Suprapubic skin (tissue), 4 donors: ENCODE measurements at places on chromosomes 7 and 10. TPM values are rescaled to one million over a fixed set of nuclear protein-coding genes. Genes with fewer than 3 reads are reported as not detected.

MYPN gene
- total RNA-seq = 0.16 TPM

DNA sequence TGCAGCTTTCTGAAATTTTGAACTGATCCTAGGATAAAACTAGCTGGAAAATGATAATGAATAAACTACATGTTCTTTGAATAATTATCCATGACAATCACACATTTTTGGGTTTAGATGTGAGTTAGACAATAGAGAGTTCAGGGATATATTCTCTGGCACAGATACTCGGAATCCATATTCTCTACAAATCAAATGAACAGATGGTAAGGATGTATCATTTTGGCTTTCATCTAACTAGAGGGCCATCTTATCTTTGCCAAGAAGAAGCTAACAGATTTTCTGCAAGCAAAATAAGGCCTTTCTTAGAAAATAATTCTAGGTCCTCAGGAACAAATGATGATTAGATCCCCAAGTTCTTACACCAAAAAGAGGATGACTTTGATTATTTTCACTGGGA lies 355.9 kb upstream of the C7orf33 start:
- no peak overlapping the region for H3K27ac ChIP-seq
- no peaks in the 10 kb centered on the region for H3K36me3 ChIP-seq
- no peak overlapping the region for H3K4me3 ChIP-seq
- H3K4me1 ChIP-seq = no peaks in the 10 kb centered on the region
- H3K27me3 ChIP-seq = no peaks in the 10 kb centered on the region
- no peak for DNase-seq

- H3K27me3 ChIP-seq = peaks cover 10% of the 10 kb centered on the region
- no peak overlapping the region for H3K27ac ChIP-seq
- H3K4me3 ChIP-seq = no peak overlapping the region
- peaks cover 5% of the 10 kb centered on the region for H3K4me1 ChIP-seq
- no peaks in the 10 kb centered on the region for H3K36me3 ChIP-seq
Measured at GRCh38 chr10:6928586-6928985, 348.5 kb upstream of the PRKCQ start.

DNA sequence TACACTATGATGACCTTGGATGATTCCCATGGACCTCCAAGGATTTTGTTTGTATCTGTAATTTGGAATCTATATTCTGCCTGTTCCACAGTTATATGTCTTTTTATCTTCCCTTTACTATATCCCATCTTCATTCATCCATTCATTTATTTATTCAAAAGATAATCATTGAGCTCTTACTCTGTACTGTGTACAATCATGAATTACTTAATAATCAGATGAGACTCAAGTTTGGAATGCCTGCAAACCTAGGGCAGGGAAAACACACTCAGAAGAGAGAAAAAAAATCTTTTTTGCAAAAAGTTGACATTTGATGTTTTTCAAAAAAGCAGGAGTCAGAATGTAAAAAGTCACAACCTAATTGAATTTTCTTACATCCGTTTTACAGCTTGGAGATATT lies 170.2 kb upstream of the GNAI1 start:
- H3K27me3 ChIP-seq = no peaks in the 10 kb centered on the region
- H3K4me1 ChIP-seq = no peaks in the 10 kb centered on the region
- no peaks in the 10 kb centered on the region for H3K36me3 ChIP-seq
- no peak overlapping the region for H3K4me3 ChIP-seq
- DNase-seq = no peak

FOXI2 gene
- total RNA-seq = 1.4 TPM

DNA sequence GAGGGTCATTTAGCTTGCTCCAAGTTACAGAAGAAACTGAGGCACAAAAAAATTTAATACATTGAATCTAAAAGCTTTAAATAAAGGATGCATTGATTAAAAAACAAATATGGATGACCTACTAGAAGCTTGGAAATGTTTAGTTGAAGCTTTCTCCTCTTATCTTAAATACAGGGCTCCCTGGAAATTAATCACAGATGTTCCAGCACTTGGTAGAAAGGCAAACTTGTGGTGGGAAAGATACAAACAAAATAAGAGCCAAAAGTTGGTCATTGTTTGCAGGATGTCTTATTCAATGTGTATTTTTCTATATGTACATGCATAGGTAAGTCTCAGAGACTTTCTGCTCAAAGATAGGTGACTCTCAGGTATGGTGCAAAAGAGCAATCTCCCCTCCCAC lies 40.7 kb upstream of the LYZL1 start:
- DNase-seq = no peak
- no peak overlapping the region for H3K4me3 ChIP-seq
- no peak overlapping the region for H3K27ac ChIP-seq
- no peaks in the 10 kb centered on the region for H3K4me1 ChIP-seq
- no peaks in the 10 kb centered on the region for H3K36me3 ChIP-seq

DNA sequence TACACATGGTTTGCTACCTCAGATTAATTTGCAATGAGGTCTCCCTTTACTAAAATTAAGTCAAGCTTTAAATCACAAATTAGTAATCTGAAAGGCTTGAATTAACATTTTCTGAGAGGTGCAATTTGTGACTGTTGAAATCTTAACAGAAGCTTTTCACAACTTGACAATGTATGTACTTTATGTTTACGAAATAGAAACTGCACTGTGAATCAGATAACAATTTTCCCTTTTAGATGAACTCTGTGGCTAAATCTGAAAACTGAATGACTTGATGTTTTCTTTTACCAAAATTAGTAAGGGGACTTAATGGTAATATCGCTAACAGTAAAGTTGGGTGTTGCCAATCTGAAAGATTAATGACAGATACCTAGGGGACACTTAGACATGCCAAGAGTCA lies 197.6 kb downstream of the RAPGEF5 start:
- no peak overlapping the region for H3K27ac ChIP-seq
- H3K4me3 ChIP-seq = no peak overlapping the region
- peaks cover 4% of the 10 kb centered on the region for H3K4me1 ChIP-seq
- H3K36me3 ChIP-seq = peaks cover 7% of the 10 kb centered on the region
- no peaks in the 10 kb centered on the region for H3K27me3 ChIP-seq

PLXNA4 gene
- 5.9 TPM for total RNA-seq

DNA sequence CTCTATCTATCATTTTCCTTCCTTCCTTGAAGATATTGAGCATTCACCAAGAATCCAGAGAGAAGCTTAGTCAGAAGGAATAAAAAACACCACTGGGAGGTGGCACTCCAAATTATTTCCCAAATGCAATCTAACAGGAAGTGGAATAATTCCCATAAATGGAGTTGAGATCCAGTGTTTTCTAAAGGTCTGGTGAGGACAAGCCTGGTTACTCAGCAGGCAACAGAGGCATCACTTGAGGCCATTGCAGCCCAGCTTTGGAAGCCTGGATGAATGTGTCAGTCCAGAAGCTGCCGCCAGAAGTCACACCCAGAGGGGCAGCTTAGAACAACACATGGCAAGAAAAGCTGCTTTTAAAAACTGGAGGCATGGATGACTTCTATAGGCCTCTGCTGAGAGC lies 288.9 kb upstream of the KLF6 start:
- H3K4me1 ChIP-seq = peaks cover 37% of the 10 kb centered on the region
- peak overlapping the region; percentile 63 for H3K27ac ChIP-seq
- no peaks in the 10 kb centered on the region for H3K27me3 ChIP-seq
- H3K4me3 ChIP-seq = no peak overlapping the region
- H3K36me3 ChIP-seq = no peaks in the 10 kb centered on the region

GTF2IRD1 gene
- total RNA-seq = 23.3 TPM

DNA sequence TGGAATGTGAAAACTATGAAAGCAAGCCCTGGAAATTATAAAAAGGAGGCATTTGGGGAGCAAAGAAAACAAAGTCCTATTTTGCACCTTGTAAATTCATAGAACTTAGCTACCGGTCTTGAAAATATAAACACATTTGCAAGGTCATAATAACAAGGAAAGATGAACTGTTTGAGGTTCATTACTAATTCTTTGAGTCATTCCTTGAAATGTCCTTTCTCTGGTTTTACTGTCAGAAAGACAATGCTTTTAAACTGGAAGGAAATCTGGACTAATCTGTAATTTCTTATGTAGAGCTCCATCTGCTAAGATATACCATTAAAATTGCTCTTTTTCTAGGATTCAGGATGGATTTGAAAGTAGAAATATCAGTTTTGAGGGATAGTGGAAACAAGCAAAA lies 1.4 kb downstream of the ERLIN1 start:
- H3K36me3 ChIP-seq = peaks cover 3% of the 10 kb centered on the region
- peak overlapping the region; percentile 94 for H3K27ac ChIP-seq
- DNase-seq = no peak
- no peaks in the 10 kb centered on the region for H3K27me3 ChIP-seq
- H3K4me1 ChIP-seq = peaks cover 44% of the 10 kb centered on the region

DNA sequence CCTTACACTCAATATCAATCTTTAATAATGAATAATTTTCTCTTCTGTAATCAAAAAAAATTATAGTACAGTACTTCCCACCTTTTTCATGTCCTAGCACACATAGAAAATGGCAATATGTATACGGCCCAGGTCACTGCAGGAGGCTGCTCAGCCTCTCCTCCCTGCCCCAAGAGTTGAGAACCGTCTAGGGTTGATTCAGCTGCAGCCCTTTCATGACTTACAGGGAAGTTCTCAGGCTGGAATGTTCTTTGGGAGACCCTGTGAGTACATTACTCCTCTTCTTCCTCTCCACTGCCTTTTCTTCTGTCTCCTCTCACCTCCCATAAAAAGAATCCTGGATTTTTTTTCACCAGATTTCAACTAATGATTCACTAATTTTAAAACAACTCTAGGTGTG lies 180.0 kb downstream of the HDAC9 start:
- H3K4me3 ChIP-seq = no peak overlapping the region
- H3K4me1 ChIP-seq = no peaks in the 10 kb centered on the region
- DNase-seq = no peak
- H3K27ac ChIP-seq = no peak overlapping the region
- no peaks in the 10 kb centered on the region for H3K36me3 ChIP-seq

GRCh38 chr7:131688738-131689661 lies 132.6 kb upstream of the PODXL start:
- no peak overlapping the region for H3K4me3 ChIP-seq
- DNase-seq = no peak
- H3K27me3 ChIP-seq = peaks cover 61% of the 10 kb centered on the region
- no peak overlapping the region for H3K27ac ChIP-seq
- peaks cover 15% of the 10 kb centered on the region for H3K4me1 ChIP-seq

DNA sequence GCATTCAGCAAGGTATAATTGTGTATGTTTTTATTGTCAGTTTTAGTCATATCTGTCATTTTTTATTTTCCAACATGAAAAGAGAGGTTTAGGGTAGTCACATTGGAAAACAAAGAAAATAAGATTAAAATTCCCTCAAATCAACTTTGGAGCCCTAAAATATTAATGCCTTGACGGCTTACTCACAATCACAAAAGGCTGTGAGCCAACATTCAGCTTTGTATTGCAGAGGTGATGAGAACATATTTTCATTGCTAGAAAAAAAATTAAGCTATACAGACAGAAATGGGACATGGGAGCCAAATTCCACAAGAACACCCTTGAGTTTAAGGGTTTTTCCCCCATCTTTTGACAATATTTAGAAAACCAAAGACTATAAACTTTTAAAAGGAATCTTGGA lies 30.2 kb downstream of the CALD1 start:
- no peaks in the 10 kb centered on the region for H3K36me3 ChIP-seq
- DNase-seq = no peak
- H3K27me3 ChIP-seq = no peaks in the 10 kb centered on the region
- no peak overlapping the region for H3K27ac ChIP-seq
- H3K4me1 ChIP-seq = peaks cover 16% of the 10 kb centered on the region
